M059J (cell line): ENCODE measurements at places on chromosomes 3 and 15. TPM values are rescaled to one million over a fixed set of nuclear protein-coding genes. Genes with fewer than 3 reads are reported as not detected.

The SCG3 gene
- 0.10 TPM in 1 of 2 replicates, not detected in the other for total RNA-seq

The RTP3 gene
- total RNA-seq = 0.20 and 0.81 TPM in 2 replicates

The PLCH1 gene
- total RNA-seq = 0.10 and 0.17 TPM in 2 replicates

The STAC gene
- total RNA-seq = 19.6 and 22.3 TPM in 2 replicates

The NANOGP8 gene
- not detected in 2 replicates for total RNA-seq

The GLDN gene
- total RNA-seq = 0.74 and 1.6 TPM in 2 replicates

The VILL gene
- 0.05 TPM in 1 of 2 replicates, not detected in the other for total RNA-seq

The TNNC1 gene
- not detected in 2 replicates for total RNA-seq

The CFAP44 gene
- 0.37 and 1.5 TPM in 2 replicates for total RNA-seq

The BOC gene
- 5.0 and 12.5 TPM in 2 replicates for total RNA-seq

The RHCG gene
- not detected in 2 replicates for total RNA-seq

The TIMP4 gene
- total RNA-seq = 5.1 and 8.9 TPM in 2 replicates

The IGSF11 gene
- total RNA-seq = not detected in 2 replicates

The OPA1 gene
- 37.2 and 54.8 TPM in 2 replicates for total RNA-seq

The OCA2 gene
- not detected in 2 replicates for total RNA-seq

The KNG1 gene
- total RNA-seq = not detected in 2 replicates

The FOXB1 gene
- not detected in 2 replicates for total RNA-seq

The ERICH6 gene
- 0.07 TPM in 1 of 2 replicates, not detected in the other for total RNA-seq

The CHRNA7 gene
- 1.8 and 2.0 TPM in 2 replicates for total RNA-seq

The WDR93 gene
- total RNA-seq = 0.25 TPM in 1 of 2 replicates, not detected in the other

The CSTA gene
- 0.30 TPM in 1 of 2 replicates, not detected in the other for total RNA-seq
